ENCODE measurements at places on chromosomes 3 and 15.

DNA sequence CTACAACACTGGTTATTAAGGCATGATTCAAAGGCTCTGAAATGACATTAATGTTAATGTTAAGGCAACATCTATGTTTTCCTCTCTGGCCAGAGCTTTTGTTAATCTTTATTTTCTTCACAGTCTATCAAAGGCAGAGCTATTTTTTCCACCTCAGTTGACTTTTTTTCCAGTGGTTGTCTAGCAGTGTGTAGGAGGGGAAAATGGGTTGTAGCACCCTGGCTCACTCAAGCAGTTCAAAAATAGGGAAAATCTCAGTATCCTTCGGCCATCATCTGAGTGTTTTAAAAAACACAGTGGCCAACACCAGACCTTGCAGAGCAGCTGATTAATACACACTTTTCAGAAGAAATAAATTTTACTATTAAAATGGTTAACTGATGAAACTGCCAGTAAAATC is 21.4 kb downstream of the CBLB start:
- DNase-seq, result no peak

- DNase-seq, result no peak
Measured at GRCh38 chr3:111151438-111151837, 79.8 kb downstream of the NECTIN3 start.

DNA sequence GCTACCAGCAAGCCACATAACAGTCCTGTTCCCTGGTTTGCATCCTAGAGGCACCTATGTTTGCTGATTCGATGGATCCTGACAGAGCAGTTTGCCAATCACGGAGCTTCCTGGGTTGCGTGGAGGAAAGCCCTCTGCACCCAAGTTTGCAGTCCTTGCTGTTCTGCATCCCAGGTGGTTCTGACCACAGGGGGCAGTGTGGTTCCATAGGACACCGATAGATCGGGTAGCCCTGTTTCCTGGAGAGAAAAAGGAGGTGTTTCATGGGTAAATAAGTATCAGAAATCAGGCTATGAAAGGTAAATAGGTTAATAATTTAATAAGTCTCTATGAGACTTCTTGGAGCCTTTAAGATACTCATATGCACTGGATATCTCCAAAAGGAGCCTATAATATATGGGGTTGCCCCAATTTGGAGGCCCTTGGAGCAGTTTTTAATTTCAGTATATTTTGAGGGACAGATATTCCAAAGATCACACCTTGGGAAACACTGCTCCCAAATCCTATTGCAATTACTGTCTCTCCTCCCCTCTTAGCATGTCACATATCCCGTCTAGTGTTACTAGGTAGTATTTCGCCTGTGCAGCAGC is 194.6 kb upstream of the TPM1 start:
- peak; percentile 39 for DNase-seq

DNA sequence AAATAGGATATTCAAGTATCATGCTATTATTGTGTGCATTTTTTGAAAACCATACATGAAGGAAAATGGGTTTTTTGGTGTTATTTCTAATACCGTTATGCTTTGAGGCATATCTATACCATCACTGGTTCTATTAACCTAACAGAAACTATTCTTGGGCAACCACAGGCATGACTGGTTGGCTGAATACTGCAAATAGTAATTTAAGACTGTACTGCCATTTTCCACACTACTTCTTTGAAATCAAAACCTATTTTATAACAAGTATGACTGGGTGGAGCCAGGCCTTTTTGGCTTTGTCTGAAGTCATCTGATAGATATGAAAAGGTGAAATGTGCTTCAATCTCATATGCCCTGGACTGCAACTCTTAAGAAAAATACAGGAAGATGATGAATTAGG is 115.1 kb downstream of the ULK4 start:
- DNase-seq, result no peak

GRCh38 chr3:110341047-110341446 is 730.6 kb upstream of the NECTIN3 start:
- DNase-seq, result no peak

- DNase-seq, result no peak
Measured at GRCh38 chr3:95721938-95722337, 1092.5 kb upstream of the EPHA6 start.

DNA sequence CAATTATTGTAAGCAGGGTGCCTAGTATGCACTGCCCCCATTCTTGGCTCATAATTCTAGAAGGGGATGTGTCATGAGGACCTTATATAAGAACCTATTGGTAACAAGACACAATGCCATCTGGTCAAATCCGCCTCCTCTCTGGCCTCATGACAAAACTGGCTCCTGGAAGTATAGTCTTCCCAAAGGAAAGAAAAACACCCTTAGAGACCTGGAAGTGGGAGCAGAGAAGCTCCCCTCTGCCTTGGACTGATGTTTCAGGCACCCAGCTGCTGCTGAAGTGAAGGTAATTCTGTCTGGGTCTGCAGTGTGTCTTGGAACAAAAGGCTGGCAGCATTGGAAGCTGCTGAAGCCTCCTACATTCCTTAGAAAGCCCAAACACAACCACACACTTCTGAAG is 107.2 kb upstream of the CLSTN2 start:
- no peak for DNase-seq

DNA sequence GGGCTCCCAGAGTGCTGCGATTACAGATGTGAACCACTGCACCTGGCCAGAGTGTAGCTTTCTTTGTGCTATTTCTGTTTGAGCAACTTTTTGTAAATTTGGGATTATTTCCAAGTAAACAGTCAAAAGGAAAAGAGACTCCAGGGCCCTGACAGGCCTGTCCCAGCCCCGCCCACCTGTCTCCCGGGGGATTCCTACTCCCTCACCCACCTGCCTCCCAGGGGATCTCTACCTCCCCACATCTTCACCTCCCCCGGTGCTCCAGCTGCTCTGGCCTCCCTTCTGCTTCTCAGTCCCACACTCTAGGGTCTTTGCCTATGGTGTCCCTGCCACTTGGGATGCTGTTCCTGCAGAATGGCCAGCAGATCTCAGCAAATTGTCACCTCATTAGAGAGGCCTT is 7.0 kb downstream of the RHCG start:
- no peak for DNase-seq

DNA sequence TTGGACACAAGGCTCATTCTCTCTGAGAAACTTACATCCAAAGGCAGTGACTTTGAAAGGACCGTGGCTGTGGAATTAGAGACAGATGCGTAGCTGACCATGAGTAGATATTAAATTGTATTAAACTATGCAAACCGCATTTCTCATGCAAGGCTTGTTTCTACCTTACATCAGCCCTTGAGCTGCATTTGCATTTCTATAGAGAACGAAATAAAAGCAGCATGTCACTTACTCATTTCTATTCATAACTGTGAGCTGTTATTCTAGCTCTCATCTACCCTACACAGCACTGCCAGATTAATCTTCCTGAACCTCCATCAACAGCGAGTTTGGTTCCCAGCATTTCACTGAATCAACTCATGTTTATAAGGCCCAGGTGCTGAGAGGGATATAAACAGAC is 72.3 kb downstream of the THSD4 start:
- DNase-seq, result no peak

DNA sequence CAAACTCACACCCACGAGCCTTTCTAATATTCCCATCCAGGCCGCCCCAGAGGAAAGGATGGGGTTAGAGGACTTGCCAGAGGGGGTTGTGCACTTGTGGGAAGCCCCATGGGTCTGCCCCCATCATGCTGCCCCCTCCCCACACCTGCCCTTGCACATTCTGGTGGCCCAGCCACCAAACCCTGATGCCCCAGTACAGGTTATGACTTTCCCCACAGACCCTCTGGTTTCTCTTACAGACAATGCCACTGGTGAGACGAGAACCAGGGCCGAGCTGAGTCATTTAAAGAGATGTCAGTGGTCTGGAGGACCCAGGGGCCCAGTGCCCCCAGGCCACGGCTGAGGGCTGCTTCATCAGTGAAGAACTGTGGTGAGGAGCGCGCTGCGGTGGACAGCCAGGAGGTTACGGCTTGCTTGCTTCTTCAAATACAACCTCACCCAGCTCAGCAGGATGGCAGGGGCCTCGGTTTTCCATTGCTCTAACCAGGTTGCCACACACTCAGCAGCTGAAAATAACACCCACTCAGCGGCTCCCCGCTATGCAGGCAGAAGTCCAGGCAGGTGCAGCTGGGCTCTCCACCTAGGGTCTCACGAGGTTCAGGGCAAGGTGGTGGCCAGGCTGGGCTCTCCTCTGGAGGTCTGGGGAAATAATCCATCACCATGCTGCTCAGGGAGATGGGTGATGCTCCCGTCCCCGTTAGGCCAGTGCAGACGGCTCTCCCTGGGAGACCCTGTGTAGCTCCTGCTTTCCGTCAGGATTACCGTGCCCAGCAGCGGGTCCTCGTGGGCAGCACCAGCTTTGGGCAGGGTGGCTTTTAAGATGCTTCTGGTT is 13.8 kb upstream of the SNRPA1 start:
- peak; percentile 7 for DNase-seq

GRCh38 chr3:196140224-196140623 is 58.3 kb upstream of the TFRC start:
- DNase-seq, result no peak

DNA sequence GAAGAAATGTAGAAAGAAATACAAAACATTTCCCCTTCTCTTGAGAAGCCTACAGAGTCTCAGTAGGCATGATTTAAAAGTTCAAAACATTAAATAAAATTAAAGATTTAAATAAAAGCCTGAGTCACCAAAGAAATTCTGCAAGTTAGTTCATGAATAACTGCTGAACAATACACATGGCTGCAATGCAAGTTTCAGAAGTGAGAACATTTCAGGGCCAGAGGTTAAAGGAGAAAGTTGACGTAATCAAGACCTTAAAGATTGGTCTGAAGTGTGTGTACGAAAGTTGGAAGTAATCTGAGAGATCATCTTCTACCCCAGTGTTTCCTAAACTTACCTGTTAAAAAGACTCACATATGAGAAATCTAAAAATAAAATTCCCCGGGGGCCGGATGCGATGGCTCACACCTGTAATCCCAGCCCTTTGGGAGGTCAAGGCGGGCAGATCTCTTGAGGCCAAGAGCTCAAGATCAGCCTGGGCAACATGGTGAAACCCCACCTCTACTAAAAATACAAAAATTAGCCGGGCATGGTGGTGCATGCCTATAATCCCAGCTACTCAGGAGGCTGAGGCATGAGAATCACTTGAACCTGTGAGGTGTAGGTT is 108.7 kb upstream of the PHLDB2 start:
- DNase-seq, result no peak

GRCh38 chr3:123239756-123240155 is 38.0 kb downstream of the SEC22A start:
- no peak for DNase-seq

DNA sequence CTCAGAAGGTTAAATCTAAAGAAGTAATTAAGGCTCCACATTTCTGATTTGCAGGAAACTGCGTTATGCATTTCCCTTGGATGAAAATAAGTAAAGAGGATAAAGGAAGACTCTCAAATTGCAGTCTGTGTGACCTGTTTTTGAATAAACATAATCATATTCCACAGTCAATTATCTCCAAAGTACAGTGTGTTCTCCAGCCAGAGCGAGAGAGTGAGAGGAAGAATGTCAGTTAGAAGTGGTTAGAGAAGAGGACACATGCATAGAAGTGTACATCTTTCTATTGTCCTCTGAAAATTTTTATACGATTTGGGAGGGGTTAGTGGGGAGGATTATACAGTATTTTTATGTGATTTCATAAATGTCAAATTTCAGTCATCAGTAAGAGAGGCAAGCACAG is 487.1 kb downstream of the LPP start:
- no peak for DNase-seq

- peak; percentile 81 for DNase-seq
Measured at GRCh38 chr3:179321668-179322285, 1.1 kb upstream of the ZNF639 start.

DNA sequence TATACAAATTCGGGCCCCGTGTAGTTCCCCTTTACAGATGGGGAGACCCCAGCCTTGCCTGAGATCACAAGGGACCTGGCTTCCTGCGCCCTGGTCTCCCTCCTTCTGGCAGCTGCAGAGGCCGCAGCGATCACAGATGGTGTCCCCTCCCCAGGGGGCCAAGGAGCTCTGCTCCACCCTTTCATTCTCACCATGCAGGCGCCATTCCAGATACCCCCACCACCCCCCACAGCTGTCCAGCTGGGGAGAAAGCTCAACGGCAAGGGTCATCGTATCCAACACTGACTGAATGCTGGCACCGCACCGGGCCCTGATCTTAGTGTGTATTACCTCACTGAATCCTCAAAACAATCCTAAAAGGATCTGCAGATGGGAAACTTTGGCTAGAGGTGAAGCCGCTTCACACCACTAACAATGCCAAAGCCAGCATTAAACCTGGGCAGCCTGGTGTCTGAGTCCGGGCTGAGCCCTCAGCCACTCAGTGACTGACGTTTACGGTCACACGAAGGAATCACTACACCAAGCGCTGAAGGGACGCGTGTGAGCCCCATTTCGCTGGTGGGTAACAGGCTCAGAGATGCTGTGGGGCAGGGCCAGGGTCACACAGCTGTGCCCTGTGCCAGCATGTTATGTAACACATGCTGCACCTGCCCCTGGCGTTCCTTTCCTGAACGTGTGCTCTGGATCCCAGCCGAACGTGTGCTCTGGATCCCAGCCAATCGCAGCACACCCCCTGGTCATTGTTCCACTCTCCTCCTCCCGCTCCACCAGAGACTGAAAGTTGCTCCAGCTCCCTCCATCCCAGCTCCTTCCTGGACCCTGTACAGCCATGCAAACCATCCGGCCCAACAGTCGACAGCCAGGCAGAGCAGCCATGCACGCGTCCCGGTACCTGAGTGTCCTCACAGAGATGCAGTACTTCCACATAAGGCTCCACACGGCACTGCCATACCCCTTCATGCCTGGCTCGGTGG is 51.8 kb downstream of the IQSEC1 start:
- peak; percentile 26 for DNase-seq

DNA sequence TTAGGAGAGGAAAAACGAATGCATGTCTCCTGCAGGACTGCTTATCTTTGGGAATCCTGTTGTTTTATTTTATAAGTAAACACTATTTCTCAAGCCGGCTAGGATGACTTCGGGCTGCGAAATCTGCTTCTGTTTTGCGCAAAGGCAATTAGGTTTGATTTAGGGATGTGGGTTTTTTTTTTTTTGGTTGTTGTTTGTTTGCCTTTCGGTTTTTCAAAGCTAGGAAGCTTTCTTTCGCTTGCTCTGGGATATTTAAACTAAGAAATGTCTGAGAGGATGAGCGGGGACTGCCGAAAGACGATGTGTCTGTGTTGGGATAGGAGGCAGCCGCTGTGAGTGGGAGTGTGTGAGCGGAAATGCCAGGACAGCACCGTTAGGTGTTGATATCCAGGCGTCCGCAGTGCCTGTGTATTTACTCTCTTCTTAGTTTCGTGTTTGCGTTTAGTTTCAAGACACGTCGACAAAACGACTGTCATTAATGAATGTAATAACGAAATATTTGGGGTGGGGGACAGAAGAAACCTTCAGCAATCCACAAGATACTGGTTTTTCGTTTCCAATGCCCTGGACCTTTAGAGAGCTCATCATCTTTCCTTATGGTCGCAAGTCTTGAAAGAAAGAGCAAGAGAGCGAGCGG is 604 bp downstream of the ISL2 start:
- DNase-seq, result no peak

GRCh38 chr3:183300996-183301562 is 48.0 kb downstream of the B3GNT5 start:
- no peak for DNase-seq

Measured in NCI-H2081 (cell line).